NCI-H526 (cell line): ENCODE measurements at places on chromosomes 1 and 21.

DNA sequence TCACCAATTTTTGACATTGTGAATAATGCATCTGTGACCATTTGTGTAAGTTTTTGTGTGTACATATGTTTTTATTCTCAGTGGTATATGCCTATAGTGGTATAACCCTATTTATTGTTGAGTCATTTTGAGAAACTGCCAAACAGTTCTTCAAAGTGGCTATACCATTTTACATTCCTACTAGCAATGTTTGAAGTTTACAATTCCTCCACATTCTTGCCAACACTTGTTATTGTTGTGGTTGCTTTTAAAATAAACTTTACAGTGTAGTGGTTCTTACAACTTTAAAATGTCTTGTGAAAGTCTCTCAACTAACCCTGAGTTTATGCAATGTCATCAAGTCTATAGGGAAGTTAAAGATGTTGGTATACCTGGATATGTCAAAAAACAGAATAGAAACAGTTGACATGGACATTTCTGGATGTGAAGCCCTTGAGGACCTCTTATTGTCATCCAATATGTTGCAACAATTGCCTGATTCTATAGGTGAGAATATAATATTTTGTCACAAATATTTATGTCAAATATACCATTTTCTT, 219.4 kb downstream of the LRRC40 start:
- DNase-seq, result no peak

- no peak for DNase-seq
Measured at GRCh38 chr1:172286629-172287076, 133.8 kb upstream of the C1orf105 start.

GRCh38 chr1:180358649-180359048, 128.6 kb downstream of the LHX4 start:
- no peak for DNase-seq

DNA sequence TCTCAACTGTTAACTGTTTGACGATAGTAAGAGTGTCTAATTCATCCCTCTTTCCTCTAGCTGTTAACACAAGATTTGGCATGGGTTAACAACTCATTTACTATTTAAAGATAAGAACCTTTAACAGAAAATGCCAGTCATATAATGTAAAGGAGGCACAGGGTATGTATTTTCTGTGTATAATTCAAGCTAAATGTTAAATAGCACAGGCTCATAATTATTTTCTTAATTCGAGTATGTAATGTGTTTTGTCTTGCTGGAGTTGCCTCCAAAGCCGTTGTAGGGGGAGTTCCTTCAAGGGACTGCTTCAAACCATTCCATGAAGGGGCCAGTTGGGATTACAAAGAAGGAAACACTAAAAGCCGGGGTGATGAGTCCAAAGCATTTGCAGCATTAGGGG, 111.5 kb downstream of the NCAM2 start:
- DNase-seq, result no peak

DNA sequence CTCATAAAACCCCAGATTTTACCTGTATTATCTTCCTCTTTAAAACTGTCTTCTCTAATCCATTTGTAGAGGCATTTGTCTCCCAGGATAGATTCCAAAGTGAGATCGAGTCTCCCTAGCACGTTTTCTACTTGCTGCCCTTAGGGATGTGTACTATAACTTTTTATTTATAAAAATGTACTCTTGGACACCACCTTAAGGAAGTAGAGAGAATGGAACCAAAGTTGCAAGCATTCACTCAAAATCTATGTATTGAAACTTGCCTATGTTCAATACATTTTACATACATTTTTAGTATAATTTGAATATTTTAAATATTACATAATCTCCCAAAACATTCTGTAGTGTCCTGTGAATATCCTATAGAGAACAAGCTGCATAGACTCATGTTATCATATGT, 842 bp upstream of the SPRR2A start:
- DNase-seq, result no peak

DNA sequence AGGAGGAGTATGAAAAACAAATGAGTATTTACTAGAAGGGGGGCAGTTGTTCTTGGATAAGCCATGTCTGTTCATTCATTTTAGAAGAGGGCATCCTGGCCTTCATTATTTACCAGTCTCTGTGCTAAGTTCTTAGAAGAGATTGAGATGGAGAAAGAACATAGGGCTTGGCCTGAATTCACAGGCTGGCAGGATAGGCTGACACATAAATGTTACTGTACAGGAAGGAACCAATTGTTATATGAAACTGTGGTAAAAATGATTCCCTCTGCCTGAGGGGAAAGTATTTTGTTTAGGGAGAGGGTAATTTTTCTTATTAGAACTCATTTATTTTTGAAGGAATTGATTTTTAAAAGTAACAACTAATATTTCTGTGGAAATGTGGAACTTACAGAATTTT, 99.5 kb downstream of the MAN1A2 start:
- no peak for DNase-seq

GRCh38 chr1:219555031-219555692, 57.7 kb downstream of the ZC3H11B start:
- no peak for DNase-seq

DNA sequence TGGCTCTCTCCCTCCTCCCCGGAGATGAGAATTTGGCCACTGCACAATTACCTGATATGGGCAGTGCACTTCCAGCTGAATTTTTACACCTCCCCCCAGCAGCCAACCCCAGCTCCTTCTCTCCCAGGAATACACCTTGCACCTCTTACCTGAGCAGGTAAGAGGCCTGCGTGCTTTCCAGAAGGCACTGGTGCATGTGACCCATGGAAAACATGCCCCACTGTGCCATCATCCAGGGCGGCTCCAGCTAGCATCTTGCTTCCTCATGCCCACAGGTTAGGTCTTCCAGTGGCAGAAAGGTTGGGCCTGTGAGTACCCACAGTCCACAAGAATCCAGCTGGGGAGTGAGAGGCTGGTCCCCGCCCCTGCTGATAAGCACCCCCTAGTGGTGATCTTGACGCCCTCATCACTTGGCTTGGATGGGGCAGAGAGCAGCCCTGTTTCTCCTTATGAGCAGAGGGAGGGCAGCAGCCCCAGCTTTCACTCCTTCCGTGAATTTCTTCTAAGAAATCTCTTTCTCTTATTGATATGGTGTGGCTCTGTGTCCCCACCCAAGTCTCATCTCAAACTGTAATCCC, 57.8 kb downstream of the EDARADD start:
- peak; percentile 1 for DNase-seq

DNA sequence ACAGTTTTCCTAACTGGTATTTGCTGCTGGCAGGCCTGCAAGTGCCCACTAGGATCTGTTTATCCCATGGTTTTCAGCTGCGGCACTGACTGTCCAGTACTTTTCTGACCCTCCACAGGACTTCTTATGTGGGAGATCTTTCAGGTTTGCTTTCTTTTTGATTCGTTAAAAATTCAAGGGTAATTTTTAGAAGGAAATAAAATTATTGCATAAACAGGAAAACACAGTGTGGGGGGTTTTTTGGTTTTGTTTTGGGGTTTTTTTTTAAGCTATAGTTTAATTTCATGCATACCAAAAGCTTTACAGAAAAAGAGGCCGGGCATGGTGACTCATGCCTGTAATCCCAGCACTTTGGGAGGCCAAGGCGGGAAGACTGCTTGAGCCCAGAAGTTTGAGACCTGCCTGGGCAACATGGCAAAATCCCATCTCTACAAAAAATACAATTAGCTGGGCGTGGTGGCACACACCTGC, 3.6 kb downstream of the NIBAN1 start:
- no peak for DNase-seq

DNA sequence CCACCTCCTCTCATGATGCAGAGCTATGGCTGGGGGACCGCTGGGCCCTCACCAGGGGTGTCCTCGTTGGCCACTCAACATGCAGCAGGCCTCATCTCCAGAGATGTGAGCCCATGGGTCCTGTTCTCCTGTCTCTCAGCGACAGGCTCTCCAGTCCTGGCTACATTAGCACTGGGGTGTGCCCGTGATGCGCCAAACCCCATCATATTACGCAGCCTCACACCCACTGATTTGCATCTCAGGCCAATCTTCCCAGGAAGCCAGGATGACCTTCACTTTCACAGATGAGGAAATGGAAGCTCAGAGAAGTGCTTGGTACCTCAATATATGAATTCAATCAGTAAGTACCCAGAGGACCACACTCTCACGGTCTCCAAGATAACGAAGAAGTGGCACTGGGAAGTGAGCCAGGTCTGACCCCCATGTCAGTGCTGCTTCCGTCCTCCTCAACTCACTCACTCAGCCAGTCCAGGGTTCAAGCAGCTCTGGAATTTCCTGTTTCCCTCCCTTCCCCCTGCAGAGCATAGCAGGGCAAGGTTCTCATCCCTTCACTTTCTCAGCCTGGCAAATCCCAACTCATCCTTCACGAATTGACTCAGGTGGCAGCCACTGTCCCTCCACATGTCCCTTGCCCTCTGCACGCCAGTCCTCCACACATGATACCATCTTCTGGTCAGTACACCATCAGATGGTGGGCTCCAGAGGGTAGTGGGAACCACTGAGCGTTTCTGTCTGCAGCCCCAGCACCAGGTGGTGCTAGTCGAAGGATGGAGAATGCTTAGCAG, 28.9 kb upstream of the EVA1B start:
- no peak for DNase-seq

DNA sequence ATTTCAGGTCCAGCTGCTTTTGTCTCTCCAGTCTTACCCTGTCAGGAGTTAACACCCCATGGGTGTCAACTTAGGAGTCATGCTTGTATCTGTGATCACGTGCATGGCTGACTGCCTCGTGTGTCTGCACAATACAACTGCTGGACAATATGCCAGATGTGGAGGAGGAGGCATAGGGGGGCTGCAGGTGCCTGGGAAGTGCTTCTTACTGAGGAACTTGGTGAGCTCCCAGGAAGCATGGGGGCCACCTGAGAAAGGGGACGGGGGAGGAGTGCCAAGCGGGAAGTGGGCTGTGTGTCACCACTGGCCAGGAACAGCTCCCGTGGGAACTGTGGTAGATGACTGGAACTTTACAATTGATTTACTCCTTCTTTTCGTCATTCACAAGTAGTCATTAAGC, 9.5 kb downstream of the RHEX start:
- no peak for DNase-seq

- no peak for DNase-seq
Measured at GRCh38 chr1:42949312-42950115, 9.2 kb downstream of the SLC2A1 start.

- no peak for DNase-seq
Measured at GRCh38 chr1:226863446-226863845, 7.0 kb upstream of the PSEN2 start.
